ENCODE measurements at places on chromosomes 12 and 14. TPM values are rescaled to one million over a fixed set of nuclear protein-coding genes. Genes with fewer than 3 reads are reported as not detected.

- no peak for DNase-seq
Observed at GRCh38 chr14:94816113-94816512, 46.2 kb upstream of the GSC start.

GRCh38 chr12:98275131-98275475, 240.3 kb upstream of the TMPO start:
- DNase-seq: no peak

DNA sequence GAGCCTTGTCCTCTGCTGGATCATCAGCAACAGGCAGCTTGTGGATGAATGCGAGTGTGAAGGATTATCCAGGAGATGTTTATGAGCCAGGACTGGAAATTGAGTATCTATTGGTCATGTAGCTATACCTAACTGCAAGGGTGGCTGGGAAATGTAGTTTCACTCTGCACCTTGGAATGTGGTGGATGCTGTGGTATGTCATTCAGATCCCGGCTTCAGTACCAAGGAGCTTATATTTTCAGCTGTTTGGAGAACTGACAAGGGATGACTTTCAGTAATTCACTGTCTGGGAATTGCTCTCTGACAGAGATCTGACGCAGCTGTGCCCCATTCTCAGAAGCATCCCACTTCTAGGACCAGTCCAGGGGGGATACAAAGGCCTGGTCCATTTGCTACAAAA, 792.3 kb upstream of the NOVA1 start:
- DNase-seq: no peak

DNA sequence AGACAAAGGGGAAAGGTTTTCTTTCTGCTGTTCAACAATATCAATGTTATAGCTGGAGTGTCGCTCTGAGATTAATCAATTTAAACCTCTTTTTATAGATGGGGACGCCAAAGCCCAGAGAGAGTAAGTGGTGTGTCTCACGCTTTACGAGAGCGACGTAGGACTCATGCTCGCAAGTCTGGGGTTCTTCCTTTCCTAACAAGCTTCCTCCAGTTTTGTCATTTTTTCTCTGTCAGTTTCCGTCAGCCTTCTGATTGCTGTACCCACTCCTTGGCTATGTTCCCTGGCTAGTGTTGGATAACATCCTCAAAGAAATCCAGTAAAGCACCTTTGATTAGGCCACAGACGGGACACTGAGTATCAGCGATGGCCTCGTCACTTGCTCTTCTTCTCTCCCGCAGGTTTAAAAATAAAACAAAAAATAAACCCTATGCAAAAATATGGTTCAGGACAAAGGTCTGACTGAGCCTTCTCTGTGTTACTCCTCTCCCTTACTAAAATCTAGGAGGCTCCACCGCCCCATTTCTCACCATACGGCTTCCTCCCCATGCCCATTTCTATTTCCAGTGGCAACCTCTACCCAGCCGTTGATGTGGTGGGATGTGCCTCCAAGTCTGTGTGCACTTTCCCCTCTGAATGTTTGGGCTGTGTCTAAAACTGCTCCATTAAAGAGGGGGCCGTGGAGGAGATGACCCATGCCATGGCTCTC, 172.7 kb upstream of the PARP11 start:
- no peak for DNase-seq

DNA sequence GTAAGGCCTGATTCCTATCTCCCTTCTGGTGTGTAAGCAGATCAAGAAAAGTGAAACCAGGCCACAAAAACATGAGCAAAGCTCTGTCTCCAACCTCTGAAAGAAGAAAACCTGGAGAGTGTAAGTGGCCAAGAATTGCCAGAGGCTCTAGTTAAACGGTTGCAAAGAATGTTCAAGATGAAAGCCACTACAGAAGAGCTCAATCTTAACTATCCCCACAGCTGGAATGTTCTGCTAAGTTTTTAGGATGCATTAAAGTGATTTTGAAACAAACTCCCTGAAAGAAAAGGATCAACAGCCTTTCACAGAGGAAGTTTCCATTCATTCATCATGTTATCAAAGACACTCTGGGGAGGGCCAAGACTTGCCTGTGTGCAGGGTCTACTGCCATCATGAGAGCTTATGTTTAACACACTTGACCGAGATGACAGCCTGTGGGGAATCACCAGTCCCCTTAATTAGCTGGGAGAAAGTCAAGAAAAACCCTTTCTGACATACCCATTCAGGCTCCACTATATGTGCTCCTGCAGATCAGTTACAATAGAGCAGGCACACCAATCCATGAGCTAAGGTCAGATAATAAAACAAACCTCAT, 128.0 kb upstream of the OVCH1 start:
- DNase-seq: no peak

- DNase-seq: no peak
Observed at GRCh38 chr14:69573831-69574262, 824 bp downstream of the CCDC177 start.

- DNase-seq: no peak
Observed at GRCh38 chr12:2439332-2440100, 355.3 kb upstream of the FKBP4 start.

DNA sequence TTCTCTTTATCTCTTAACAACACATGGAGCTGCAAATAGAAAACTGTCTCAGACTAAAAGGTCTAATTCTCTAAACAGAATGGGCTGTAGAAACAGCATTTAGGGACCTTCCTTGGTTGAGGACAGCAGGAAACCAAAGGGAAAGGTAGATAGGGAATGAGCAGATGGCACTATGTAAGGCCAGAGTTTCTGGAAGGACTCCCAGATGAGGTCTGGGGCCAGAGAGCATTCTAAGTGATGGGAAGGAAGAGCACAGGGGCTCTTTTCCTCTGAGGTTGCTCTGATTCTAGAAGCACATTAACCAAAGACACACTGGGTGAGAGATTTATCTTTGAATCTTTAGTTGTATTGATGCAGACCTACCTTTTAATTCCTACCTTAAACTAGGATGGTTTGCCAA, 79.4 kb downstream of the TPH2 start:
- no peak for DNase-seq

DNA sequence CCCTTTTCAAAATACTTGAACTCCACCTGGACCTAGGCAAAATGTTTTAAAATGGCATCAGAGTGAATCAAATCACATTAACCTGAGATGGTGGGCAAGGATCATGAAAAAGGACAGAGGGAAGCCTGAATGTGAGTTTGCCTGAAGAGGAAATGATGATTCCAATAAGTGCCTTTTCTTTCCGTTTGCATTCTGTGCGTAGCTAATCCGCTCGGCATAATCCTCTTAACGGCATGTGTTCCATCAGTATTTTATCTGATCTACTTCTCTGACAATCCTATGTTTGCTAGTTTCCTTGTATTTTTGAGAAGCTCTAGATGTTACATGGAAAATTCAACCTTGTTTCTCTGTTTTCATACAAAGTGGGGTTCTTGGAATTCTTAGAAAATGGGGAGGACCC, 354.6 kb downstream of the NRXN3 start:
- DNase-seq: no peak

GRCh38 chr12:105100998-105101397, 6.5 kb upstream of the WASHC4 start:
- DNase-seq: no peak

DNA sequence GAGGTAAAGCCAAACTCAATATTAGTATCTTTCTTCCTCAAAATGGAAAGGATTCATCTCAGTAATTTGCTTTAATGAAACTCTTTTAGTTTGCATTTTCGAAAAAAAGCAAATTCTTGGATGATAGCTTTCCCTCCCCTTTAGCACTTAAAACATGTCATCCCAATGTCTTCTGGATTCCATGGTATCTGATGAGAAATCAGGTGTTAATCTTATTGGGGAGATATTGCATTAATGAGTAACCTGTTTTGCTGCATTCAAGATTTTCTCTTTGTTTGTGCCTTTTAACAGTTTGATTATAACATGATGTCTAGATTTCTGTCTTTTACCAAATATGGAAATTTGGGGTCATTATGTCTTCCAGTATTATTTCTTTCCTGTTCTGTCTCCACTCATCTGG, 405.1 kb upstream of the FOXG1 start:
- no peak for DNase-seq

GRCh38 chr12:22408610-22409376, 74.3 kb upstream of the ST8SIA1 start:
- no peak for DNase-seq

SOCS4 gene
- 25.3 TPM for total RNA-seq

GRCh38 chr14:68730811-68731425, 61.9 kb downstream of the ZFP36L1 start:
- no peak for DNase-seq

DNA sequence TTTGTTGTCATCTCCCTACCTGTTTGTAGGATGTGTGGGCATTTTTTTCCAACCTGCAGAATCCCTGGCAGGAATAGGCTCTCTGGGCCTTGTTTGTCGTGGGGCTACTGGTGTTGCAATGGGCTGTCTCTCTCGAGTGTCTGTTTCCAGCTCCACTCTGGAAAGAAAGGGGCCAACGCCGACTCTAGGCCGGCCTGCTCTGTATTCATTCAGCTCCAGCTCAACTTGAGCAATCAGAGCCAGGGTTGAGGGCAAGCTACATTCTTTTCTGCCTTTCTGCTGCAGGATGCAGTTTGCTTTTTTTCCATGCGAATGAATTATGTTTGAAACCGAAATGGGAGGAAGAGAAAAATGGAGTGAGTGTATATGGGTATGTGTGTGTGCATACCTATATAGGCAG, 2.3 kb downstream of the JDP2 start:
- no peak for DNase-seq

KRT4 gene
- 3.0 TPM for total RNA-seq
